ENCODE measurements at places on chromosomes 16 and 17.

DNA sequence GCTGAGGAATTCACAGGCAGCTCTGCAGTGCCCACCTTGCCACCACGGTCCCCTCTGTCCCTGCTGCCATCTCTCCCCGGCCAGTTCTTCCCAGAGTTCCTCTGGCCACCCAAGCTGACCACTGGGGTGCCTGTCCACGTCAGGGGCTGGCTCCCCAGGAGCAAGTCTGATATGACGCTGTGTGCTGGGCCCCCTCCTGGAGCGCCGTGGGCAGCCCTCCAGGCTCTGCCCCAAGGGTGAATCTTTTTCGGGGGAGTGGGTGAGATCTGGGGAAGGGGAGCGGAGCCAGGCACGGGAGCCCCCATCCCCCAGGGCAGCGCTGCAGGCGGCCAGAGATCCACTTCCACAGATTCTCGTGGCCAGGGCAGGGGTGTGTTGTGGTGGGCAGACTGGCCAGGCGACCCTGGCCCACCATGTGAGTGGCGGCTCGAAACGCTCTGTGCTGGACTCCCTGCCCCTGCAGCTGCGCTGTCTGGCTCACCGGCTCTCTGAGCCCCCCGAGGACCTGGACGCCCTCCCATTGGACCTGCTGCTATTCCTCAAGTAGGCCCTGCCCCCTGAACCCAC lies 3.7 kb downstream of the MSLN start:
- DNase-seq = no peak

DNA sequence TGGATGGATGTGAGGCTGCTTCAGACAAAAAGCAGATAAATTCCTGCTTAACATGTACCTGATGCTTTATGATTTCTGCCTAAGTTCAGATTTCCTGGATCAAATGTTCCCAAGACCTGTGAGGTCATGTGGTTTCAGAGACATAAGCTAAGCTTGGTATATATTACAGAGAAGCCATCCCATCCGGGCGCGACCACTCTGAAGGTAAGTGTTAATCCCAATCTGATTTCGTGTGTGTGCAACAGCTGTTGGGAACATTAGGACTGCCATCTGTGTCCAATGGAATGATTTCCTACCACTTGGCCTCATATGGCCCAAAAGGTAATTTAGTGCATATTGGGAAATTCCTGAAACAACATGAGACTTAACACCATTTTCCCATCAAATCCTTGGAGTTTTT lies 199.1 kb downstream of the HS3ST3B1 start:
- DNase-seq = no peak

GRCh38 chr17:76511668-76512365 lies 10.6 kb upstream of the RHBDF2 start:
- DNase-seq = no peak

- DNase-seq = no peak
Observed at GRCh38 chr17:73987845-73988509, 215.5 kb upstream of the RPL38 start.

DNA sequence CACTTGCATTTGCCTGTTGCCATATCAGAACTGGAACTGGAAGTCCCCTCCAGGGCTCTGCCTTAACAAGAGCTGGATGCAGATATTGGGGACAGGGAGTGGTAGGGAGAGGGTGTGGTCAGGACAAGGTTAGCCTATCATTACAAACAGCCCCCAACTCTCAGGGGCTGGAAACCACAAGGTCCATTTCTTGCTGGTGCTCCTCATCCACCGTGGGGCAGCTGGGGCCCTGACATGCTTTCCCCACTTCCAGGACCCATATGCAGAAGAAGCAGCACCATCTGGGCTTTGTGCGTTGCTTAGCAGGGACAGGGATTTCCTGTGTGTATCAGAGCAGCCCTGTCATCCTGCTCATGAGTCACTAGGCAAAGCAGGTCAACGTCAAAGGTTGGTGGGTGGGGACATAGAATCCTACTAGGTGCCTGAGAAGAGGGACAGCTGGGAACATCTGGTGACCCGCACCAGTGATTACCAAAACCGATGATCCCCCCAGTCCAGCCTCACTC lies 26.9 kb downstream of the RGS9 start:
- DNase-seq = no peak

GRCh38 chr16:64276646-64277045 lies 845.2 kb downstream of the CDH11 start:
- DNase-seq = no peak

- DNase-seq = no peak
Observed at GRCh38 chr16:88365244-88365865, 17.4 kb upstream of the ZNF469 start.

GRCh38 chr17:44976206-44976605 lies 8.1 kb upstream of the C1QL1 start:
- DNase-seq = no peak

DNA sequence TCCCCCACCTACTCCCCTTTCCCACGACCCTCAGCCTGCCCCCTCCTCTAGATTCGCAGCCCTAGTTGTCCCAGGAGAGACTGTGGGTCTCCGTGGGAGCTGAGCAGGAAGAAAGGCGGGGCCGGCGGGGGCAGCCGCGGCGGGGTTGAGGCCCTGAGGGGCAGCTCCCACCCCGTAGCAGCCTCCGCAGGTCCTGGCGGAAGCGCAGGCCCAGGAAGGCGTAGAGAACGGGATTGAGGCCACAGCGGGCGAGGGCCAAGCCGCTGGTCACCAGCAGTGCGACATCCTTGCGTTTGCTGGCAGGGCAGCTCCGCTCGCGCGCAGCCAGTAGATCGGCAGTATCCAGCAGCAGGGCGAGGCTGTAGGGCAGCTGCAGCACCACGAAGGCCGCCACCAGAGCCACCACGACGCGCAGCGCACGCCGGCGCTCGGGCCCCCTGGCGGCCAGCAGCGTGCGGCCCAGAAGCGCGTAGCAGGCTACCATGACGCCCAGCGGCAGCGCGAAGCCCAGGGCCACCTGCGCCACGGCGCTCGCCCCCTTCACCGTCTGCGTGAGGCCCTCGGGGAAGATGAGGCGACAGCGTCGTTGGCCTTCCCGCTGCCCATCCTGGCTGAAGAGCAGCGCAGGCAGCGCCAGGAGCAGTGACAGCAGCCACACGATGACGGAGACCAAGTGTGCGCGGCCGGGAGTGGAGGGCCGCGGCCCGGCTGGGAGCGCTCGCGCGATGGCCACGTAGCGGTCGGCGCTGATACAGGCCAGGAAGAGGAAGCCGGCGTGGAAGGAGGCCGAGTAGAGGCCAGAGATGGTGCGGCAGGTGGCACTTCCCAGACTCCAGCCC lies 1.9 kb downstream of the CCR10 start:
- no peak for DNase-seq

All from stimulated activated CD8-positive, alpha-beta memory T cell treated with anti-CD3 and anti-CD28 coated beads, Interleukin-4, amount 100 ng/mL, for 1 hour (primary cell).